ENCODE measurements at places on chromosomes 3 and 15. TPM values are rescaled to one million over a fixed set of nuclear protein-coding genes. Genes with fewer than 3 reads are reported as not detected.

DNA sequence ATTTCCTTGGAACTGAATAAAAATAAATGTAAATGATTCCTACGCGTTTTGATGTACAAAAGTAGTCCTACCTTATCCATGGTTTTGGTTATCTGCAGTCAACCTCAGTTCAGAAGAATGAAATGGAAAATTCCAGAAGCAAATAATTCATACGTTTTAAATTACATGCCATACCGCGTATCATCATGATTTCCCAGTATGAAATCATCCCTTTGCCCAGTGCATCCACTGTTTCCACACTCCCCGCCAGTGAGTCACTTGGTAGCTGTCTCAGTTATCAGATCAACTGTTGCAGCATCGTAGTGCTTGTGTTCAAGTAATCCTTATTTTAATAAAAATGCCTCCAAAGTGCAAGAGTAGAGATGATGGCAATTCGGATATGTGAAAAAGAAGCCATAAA lies 9.1 kb upstream of the MFSD1 start:
- DNase-seq: no peak

The GOLGA8T gene
- 1.7 TPM for total RNA-seq

The ZBTB20 gene
- 84.8 TPM for total RNA-seq

The TIMP4 gene
- 3.3 TPM for total RNA-seq

GRCh38 chr15:73467758-73468157 lies 24.8 kb downstream of the REC114 start:
- no peak for DNase-seq

The TP63 gene
- total RNA-seq: 0.60 TPM

DNA sequence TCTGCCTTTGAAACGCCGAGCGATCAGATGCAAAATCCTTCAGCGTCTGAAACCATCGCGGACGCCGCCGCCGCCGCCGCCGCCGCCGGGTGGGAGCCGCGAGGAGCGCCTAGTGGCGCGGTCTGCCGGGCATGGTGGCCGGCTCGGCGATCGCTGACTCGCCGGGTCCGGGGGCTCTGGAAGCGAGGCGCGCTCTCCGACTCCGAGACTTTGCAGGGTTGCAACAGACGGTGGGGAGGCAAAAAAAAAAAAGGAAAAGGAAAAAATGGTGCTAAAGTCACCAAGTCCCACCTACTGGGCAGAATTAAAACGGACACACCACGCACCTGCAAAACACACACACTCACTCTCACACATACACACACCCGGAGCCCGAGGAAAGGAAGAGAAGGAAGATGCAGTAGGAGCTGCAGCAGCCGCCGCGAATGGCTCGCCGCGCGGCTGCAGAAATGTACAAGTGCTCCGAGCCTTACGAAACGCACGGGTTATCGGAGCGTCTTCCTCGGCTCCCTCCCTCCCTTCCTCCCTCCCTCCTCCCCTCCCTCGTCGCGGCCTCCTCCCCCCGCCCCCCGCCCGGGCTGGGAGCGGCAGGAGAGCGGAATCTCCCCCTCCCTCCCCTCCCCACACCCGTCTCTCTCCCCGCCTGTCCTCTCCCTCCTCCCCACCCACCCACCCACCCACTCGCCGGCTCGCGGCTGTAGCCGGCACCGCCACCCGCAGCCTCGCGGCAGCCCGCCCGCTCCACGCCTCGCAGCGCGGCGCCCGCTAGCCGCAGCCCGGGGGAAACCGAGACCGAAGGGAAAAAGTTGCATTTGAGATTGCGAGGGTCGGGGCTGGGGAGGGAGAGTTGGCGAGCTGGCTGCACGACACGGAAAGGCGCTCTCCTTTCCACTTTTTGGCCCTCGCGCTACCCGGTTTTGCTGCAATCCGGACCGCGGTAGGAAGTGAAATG lies at the start of gene NTRK3:
NTRK3 (minus strand) TSS at position 461 of the 952 bp plus-strand sequence. CDS start 586 bp downstream, outside the sequence.
- DNase-seq: no peak

DNA sequence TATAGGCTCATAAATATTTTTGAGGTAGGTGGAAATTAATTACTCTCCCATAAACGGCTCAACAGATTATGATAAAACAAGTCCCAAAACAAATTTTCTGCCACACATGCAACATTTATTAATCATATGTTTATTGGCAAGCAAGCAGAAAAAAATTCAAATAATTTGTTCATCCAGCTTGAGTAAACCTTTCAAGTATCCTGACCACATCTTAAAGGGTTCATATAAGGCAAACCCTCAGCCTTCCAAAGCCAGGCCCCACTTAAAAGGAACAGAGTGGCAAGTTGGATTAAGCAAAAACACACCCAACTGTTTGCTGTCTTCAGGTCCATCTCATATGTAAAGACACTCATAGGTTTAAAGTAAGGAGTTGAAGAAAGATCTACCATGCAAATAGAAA lies 1042.3 kb downstream of the DIPK2A start:
- no peak for DNase-seq

The PIF1 gene
- total RNA-seq: 2.1 TPM

DNA sequence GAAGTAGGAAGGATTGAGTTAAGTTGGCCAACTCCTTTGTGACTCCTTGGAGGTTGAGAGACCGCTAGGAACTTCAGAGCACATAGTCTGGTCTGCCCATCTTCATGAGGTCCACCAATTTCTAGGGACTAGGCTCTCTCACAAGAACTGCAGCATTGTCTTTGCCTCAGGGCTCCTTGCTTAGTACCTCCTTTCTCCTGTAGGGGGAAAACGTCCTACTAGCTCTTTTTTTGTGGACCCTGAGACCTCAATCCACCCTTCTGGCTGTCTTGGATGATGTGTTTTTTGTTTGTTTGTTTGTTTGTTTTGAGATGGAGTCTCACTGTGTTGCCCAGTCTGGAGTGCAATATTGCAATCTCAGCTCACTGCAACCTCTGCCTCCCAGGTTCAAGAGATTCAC lies 21.6 kb downstream of the REC114 start:
- DNase-seq: no peak

DNA sequence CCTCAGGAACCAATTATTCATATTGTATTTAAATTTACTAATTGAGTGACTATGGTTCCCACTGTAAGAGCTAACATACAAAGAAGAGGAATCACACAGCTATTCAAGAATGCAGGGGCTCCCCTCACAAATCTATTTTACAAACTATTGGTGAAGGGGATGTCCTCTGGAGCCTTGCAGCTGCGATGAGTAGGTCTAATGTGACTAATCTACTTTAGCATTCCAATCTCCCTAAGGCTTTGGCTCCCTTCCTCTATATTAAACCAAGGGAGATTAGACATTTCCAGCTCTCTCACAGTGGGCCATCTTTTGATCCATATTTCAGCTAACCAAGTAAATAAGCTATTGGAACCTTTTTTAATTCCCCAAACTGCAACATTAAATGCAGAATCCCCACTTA lies 514.2 kb upstream of the BCHE start:
- DNase-seq: no peak

DNA sequence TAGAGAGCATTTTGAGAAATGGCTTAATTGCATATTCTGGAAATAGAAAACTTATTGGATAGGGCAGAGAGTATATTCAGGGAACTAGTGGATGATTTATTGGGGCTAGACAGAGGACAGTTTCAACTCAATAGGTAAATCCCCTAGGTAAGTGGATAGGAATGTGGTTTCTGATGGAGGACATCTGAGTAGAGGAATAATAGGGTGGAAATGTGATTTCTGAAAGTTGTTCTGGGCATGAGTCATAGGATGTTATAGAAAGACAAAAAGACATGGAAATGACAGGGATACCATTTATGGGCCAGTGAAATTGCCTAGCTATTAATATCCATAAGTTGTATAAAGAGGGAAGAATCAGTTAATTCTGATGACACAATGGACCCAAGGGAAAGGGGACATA lies 563.3 kb upstream of the GOLIM4 start:
- no peak for DNase-seq

GRCh38 chr3:9653565-9654248 lies 4.4 kb downstream of the MTMR14 start:
- no peak for DNase-seq

DNA sequence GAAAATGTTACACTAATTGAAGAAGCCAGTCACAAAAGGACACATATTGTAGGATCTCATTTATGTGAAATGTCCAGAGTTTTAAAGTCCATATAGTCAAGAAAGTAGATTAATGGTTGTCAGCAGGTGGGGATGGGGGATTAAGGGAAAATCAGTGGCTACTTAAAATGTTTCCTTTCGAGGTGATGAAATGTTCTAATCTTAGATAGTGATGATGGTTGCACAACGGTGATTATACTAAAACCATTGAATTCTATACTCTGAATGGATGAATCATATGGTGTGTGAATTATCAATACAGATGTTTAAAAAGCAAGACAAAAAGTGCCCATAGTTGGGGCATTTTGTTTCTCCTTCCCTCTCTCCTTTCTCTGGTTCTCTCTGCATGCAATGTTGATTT lies 164.6 kb downstream of the ATG7 start:
- no peak for DNase-seq

- no peak for DNase-seq
Measured at GRCh38 chr3:105423397-105423796, 56.7 kb downstream of the ALCAM start.

DNA sequence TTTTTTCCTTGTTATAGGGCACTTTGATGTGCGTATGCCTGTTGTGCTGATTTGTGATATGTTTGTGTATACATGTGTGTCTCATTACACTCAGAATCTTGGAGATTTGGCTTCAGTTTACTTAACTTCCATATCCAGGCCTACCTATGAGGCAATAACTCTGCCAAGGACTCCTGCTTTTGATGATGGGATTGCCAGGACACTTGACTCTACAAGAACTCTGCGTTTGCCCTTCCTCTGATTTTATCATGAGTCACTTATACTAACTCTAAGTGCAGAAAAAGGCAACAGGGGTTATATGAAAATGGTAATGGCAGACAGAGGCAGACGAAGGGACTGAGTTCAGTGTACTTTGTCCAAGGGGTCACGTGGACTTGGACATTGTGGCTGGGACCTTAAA lies 33.6 kb downstream of the MCTP2 start:
- no peak for DNase-seq

DNA sequence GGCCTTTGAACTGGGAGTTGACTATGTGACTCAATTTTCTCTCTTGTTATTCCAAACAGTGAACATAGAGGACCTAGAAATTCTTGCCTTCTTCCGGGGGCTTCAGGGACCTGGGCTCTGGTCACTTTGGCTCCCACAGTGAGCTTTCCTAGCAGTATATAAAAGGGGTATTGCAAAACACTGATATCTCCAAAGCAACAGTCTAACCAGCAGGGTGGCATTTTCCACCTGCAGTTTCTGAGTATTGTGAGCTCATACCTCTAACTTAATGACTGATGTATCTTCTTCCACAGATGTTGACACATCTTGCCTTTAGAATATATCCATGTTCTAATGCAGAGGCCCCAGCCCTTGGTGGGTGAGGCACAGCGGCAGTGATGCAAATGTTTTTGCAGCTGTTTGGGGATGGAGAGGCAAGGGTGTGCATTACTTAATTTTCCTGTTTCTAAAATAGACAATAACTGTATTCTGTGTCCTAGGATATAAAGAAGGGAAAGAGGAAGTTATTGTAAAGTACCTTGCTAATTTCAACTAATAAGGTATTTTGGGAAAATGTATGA lies 45.7 kb upstream of the ADGRG7 start:
- DNase-seq: no peak

GRCh38 chr3:66479532-66479947 lies 21.3 kb downstream of the LRIG1 start:
- no peak for DNase-seq

Measured in dorsolateral prefrontal cortex (tissue), 122 donors.